ENCODE measurements at places on chromosomes 3 and 15. TPM values are rescaled to one million over a fixed set of nuclear protein-coding genes. Genes with fewer than 3 reads are reported as not detected.

PPP1R14D gene
- polyA plus RNA-seq: 0.22 TPM

GPR149 gene
- polyA plus RNA-seq: not detected

ANKUB1 gene
- not detected for polyA plus RNA-seq

C3orf70 gene
- polyA plus RNA-seq: 8.8 TPM

ADAMTS7 gene
- 18.8 TPM for polyA plus RNA-seq

MST1R gene
- polyA plus RNA-seq: 1.6 TPM

NR1I2 gene
- polyA plus RNA-seq: 0.54 TPM

- DNase-seq: no peak
These were observed 108.6 kb upstream of the PRR20G start for GRCh38 chr3:127396473-127396872.

DNA sequence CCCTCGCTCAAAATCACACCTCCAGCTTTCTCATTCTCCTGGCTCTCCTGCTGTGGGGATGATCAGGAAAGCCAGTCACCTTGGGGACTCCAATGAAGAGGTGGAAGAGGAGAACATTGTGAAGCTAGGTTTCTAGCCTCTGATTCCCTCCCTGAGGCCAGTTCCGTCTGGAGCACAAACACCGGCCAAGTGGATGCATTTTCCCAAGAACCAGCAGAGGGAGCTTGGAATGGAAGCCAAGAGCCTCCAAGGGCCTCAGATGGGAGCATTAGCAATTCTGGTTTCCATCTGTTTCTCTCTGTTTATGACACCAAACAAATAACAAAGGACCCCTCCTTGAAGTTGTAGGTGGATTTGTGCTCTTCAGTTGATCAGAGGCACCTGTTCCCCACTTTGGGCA lies 40.6 kb upstream of the NMNAT3 start:
- DNase-seq: no peak

GRCh38 chr3:1131166-1131565 lies 38.3 kb downstream of the CNTN6 start:
- no peak for DNase-seq

DNA sequence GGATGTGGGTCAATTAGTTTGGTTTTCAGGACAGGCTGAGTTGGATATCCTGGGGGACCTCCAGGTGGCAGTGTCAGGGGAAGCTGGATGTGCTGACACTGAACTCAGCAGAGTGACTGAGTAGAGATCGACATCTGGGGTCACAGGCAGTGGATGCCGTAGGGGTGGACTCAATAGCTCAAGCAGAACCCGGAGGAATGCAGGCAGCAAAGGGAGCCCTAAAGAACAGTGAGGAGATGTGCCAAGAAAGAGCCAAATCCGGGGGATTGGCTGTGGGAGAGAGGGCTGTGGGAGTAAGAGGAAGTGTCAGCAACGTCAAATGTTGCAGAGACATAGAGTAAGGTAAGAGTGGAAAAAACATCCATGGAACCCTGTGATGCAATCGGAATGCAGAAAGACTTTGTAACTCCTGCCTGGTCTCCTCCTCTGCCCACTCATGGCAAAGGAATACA lies 11.6 kb downstream of the CCR5AS start:
- DNase-seq: no peak

DNA sequence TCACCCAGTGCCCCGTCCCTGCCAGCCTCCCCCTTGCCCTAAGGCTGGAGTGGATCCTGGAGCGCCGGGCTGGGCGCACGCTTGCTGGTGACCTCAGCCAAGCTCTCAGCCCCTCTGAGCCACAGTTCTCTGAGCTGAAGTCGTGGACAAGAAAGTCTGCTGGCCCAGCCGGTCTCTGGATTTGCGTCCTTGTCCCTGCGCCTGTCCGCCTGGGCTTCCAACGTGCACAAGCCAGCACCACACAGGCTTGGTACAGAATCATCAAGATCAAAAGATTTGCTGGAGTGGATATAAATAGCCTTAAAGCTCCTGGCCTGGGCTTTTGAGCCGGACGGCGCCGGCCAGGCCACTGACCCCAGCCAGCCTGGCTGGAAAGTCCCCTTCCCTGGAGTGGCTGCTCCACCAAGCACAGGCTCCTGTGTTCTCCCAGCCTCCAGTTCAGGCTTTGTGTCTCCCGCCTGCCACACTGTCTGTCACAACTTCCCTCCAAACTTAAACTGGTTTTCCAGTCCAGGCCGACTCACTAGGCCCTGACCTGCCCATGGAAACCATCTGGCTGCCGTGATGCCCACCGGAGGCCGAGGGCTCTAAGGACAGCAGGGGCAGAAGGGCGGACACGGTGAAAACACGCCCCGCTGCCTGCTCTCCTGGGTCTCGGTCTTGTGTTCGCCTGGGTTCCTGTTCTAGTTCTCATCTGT lies 156.2 kb downstream of the NUP210 start:
- DNase-seq: no peak

GRCh38 chr15:98009971-98010370 lies 49.5 kb downstream of the ARRDC4 start:
- no peak for DNase-seq

- DNase-seq: no peak
These were observed 157.2 kb upstream of the TMEM108 start for GRCh38 chr3:132880986-132881385.

DNA sequence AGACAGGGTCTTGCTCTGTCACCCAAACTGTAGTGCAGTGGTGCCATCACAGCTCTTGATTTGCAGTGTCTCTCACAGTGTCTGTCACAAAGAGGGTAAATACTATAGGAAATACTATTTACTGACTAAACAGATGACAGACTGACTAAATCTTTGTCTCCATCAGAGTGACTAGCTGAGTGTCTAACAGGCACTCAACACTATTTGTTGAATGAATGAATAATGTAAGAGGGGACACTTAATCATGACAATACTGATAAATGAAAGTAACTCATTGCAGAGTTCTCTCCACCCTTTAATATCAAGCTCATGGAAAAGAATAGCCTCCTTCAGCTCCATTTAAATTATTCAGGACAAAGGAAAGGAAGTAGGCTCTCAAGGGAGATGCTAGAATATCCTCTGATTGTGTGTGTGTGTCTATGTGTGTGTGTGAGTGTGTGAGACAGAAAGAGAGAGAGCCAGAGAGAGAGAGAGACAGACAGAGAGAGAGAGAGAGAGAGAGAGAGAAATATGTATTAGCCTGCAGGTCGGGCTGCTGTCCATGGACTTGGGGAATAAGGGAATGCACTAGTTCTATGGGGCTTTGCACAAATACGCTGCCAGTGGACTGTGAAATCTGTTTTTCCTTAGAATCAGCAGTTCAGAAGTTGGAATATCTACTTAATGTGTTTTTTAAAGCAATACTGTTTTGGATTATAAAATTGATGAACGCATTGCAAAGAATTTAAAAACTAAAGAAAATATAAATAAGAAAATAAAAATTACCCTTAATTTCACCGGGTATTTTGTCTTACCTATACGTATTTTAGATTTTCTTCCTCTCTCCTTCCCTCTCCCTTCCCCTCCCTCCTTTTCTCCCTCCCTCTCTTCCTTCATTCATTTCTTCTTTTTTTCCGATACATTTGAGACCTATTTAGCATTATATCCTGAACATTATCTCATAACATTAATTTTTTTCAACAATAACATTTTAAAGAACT lies 132.9 kb upstream of the LRIG1 start:
- DNase-seq: no peak

DNA sequence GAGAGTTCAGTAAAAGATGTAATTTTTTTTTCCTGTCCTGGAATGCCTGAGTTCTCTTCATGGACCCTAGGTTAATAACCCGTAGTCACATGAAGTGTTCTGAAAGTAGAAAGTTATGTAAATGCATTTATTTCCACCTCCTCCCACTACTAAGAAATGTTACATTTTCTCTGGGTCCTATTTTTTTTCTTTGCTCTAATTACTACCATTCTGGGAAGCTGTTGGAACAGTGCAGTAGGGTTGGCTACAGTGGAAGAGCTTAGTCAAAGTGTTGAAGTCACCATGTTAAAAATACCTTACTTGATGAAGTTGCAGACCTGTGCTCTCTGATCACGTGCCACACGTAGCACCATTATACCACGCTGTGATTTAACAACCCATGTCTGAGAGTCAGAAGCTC lies 153.8 kb upstream of the TSC22D2 start:
- DNase-seq: no peak

GRCh38 chr3:106176734-106177133 lies 307.9 kb upstream of the CBLB start:
- DNase-seq: no peak

- DNase-seq: no peak
These were observed 410.1 kb downstream of the RAP2B start for GRCh38 chr3:153572165-153572564.

- no peak for DNase-seq
These were observed 437.4 kb upstream of the TPRG1 start for GRCh38 chr3:188734395-188734794.

GRCh38 chr3:118088696-118089095 lies 946.0 kb downstream of the IGSF11 start:
- DNase-seq: no peak
